NCI-H1436 treated with DMSO at 0.1 percent for 48 hours (cell line): ENCODE measurements at places on chromosomes 2 and 18.

DNA sequence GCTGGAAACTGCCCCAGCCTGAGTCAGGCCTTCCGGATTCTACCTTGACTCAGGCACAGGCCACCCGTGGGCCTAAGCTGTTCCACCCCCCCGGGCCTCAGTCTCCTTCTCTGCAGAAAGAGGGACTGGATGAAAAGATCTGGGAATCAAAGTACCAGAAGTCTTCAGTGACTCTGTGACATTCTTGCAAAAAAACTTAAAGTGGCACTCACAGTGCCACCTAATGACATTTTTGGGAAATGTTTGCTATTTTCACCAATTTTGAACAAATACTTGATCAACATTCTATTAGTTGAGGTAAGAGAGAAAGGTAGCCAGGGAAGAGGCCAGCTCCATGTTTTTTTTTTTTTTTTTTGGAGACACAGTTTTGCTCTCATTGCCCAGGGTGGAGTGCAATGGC, 48.3 kb upstream of the ACAA2 start:
- no peak for DNase-seq

GRCh38 chr18:3055816-3056215, 42.9 kb upstream of the LPIN2 start:
- DNase-seq, result no peak

GRCh38 chr2:88126772-88127637, 857 bp downstream of the FABP1 start:
- DNase-seq, result no peak

DNA sequence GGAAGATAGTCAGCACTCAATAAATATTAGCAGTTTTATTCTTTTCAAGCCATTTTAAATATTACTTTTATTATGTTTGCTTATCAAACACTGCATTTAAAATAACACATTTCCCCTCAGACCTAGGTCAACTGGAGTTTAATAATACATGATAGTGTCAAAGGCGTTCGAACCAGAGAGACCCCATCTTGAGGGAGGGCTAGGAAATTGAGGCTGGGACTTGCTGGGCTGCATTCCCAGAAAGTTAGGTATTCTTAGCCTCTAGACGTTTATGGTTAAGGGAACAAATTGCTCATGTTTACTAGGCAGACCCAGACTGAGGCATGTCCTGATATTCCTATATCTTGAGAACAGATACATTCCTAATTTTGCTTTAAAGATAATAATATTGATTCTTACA, 426.5 kb downstream of the METTL4 start:
- DNase-seq, result no peak
